H9 (cell line): ENCODE measurements at places on chromosomes 1 and 21.

DNA sequence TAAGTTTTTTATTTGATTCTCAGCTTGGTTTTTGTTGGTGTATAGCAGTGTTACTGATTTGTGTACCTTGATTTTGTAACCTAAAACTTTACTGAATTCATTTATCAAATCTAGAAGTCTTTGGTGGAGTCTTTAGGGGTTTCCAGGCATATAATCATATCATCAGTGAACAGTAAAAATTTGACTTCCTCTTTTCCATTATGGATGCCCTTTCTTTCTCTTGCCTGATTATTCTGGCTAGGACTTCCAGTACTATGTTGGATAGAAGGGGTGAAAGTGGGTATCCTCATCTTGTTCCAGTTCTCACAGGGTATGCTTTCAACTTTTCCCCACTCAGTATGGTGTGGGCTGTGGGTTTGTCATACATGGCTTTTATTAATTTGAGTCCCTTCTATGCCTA lies 23.6 kb upstream of the MAB21L3 start:
- no peak for DNase-seq

- DNase-seq = no peak
These were observed 68.7 kb downstream of the DNTTIP2 start for GRCh38 chr1:93810316-93810715.

DNA sequence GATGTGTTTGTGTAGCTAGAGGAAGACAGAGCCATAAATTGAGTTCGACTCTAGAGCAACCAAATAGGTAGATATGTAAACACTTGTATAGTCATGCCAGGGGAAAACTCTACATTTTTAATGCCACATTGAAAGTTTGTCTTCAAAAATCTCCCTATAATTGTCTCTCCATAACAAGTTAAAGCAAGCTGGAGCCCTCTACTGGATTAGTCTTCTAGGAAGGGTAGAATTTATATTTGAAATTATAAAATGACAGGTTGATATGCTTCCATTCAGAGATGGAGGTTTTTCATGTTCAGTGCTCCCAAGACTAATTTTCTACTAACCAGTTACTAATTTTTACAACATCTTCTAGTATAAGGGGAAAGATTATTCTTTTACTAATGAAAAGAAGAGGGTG lies 13.1 kb upstream of the COL24A1 start:
- no peak for DNase-seq

GRCh38 chr1:244839656-244840055 lies 4.2 kb downstream of the COX20 start:
- DNase-seq = no peak

DNA sequence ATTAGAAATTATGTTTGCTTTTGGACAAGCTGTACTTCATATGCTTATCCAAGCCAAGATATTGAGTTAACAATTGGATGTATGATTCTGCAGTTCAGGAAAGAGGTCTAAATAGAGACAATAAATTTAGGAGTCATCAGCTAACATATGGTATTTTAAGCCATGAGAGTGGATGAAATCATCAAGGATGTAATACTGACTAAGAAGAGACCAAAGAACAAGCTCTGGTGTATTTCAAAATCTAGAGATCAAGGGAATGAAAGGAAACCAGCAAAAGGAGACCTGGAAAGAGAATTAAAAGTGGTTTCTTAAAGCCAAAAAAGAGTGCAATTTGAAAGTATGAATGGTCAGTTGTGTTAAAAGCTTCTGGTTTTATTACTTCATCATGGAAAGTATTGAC lies 183.6 kb upstream of the BEND5 start:
- DNase-seq = no peak

GRCh38 chr1:9289711-9290485 lies 2.8 kb upstream of the SPSB1 start:
- no peak for DNase-seq

DNA sequence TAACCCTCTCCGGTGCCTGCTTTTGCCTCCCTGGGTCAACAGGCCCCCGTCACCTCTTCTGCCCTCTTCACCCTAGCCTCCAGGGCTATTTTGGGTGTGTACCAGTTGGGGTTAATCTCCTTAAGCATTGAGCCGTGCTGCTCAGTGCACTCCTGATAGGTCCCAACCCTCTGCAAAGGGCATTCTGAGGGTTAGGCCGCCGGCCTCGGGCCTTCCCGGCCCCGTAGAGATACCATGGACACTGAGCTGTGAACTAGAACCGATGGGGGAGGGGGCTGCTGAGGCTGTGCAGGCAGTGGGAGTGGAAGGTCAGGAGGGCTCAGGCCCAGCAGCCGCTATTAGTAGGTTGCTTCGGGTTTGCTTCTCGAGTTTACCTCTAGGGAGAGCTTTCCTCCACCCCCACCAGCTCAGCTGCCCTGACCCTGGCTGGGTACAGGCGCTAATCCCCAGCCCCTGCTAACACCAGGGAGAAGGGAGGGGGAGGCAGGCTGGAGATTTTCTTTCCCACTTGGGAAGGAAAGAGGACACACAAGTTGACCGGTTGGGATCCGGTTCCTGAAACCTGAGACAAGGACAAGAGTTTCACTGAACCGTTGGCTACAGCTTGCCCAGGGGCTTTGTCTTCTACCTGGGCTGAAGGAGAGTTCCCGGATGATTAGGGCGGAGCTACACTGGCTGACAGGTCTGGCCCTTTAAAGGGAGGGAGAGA lies 4.8 kb downstream of the LMOD1 start:
- DNase-seq = peak; percentile 95

DNA sequence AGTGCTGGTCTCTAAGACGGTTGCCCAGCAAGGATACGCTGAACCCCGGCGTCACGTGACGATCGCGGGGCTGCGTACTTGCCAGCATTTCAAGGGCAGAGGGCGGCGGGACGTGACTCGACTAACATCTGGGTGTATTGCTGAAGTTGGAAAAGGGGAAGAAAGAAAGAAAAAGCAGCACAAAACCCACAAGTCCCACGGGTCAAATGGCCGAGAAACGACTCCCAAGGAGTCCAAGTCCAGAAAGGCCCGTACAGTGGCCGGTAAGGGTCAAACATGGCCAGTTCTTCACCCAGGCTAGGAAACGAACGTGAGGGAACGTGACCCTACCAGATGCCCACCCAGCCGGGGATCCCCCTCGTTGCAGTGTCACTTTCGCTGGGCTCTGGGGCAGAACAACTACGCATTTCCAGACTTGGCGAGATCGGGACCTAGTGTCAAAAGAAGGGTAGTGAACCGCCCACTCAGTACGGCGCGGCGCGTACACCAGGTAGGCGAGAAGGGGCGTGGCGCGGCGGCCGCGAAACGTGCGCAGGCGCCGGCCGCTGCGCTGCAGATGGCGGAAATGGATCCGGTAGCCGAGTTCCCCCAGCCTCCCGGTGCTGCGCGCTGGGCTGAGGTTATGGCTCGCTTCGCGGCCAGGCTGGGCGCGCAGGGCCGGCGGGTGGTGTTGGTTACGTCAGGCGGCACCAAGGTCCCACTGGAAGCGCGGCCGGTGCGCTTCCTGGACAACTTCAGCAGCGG lies at the start of the genes PPCS and ZMYND12:
Gene PPCS, plus strand, starts transcription at position 534 of the 744 bp plus-strand sequence. Its CDS starts 23 bp downstream, at position 557.
Gene ZMYND12, minus strand, starts transcription at position 13 of the 744 bp plus-strand sequence. CDS start 25 bp downstream, outside the sequence.
- peak; percentile 87 for DNase-seq

DNA sequence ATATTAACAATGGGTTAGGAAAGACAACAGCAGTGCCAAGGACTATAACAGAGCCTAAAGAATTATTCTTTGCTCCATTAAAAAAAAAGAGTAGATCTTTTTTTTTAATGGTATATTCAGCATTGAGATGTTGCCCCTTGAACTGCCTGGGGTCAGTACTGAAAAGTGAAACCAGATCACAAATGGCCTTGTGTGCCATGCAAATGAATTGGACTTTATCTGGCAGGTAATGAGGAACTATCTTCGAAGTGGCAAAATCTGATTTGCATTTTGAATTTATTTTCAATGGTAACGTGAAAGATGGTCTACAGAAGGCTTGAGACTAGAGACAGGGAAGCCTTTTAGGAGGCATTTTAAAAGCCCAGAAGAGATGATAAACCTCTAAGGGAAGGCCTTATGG lies 21.4 kb upstream of the PKN2 start:
- DNase-seq = no peak

GRCh38 chr1:15456313-15456954 lies at the start of gene CELA2A:
Gene CELA2A, plus strand, starts transcription at chr1:15456732. Its CDS starts 22 bp downstream, at chr1:15456754.
- no peak for DNase-seq

GRCh38 chr21:36186506-36187399 lies 30.1 kb downstream of the DOP1B start:
- DNase-seq = peak; percentile 48

- DNase-seq = no peak
These were observed 667 bp downstream of the ZDHHC18 start for GRCh38 chr1:26827106-26827604.

- no peak for DNase-seq
These were observed 29.3 kb downstream of the MORC3 start for GRCh38 chr21:36349315-36349714.

DNA sequence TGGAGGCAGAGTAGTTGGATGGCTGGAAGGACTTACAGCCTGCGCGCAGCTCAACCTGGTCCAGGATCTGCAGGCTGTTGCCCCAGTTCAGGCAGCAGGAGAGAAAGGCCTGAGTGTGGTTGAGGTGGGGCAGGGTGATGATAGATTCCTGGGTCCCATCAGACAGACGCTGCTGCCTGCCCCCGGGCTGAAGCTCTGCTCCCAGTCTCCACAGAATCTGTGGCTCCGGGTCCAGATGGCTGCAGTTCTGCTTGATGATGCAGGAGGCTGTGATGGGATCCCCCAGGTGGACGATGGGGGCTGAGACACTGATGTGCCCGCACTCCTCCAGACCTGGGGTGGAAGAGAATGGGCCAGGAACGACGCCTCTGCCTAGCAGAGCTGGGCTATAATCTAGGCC lies 7.4 kb downstream of the CSF3R start:
- DNase-seq = no peak

DNA sequence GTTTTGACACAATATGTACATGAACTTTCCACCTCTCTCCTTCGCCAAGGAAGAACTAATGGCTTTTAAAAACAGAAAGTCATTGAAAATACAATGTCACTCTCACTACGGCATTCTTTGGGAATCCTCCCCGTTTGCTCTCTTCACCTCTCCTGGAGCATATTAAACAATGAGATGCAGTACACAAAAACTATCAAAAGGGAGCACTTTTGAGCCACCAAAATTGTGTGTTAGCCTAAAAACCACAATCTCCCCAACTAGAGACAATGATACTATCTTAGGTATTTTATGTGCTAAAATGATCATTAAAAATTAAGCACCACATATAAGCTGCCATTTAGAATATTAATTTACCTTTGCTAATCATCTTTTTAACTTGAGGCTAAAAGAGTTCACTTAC lies 425.5 kb downstream of the KCTD3 start:
- no peak for DNase-seq
